ENCODE measurements at places on chromosomes 16 and 17.
A peak's percentile ranks its signal among the peaks of the same experiment; 100 is the strongest.

GRCh38 chr16:10181196-10182162 is 749 bp downstream of the GRIN2A start:
- DNase-seq = peak; percentile 78

- no peak for DNase-seq
Measured at GRCh38 chr16:13873835-13874438, 46.0 kb upstream of the ERCC4 start.

DNA sequence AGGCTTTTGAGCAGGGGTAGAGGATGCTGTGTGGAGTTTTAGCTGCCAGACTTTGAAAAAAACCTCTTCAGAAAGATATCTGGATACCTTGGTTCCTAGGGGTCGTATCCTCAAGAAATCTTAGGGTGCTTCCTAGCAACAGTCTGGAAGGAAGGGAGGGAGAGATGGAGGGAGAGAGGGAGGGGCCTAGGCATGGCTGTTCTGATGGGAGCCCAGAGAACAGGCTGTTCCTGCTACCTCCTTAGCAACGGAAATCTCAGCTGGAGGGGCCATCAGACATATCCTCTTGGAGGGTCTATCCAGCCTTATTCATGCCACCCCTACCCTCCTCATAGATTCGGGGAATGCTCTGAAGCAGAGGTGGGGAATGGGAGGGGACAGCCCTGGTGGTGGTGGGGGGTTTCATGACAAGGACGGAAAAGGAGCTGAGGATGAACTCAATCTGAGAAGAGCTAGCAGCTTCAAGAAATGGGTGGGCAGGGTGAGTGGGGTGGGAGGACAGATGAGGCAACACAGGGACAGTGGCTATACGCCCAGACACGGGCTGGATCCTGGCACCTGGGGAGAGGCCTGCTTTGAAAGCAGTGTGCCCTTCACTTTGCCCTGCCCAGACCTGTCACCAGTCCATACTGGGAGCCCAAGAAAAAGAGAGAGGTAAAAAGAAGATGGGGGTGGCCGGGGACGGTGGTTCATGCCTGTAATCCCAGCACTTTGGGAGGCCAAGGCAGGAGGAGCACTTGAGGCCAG is 2.9 kb upstream of the THRA start:
- DNase-seq = no peak

- DNase-seq = peak; percentile 40
Measured at GRCh38 chr16:69329369-69330285, 761 bp downstream of the PDF start.

- DNase-seq = no peak
Measured at GRCh38 chr16:3589001-3589400, 11.8 kb upstream of the NLRC3 start.

DNA sequence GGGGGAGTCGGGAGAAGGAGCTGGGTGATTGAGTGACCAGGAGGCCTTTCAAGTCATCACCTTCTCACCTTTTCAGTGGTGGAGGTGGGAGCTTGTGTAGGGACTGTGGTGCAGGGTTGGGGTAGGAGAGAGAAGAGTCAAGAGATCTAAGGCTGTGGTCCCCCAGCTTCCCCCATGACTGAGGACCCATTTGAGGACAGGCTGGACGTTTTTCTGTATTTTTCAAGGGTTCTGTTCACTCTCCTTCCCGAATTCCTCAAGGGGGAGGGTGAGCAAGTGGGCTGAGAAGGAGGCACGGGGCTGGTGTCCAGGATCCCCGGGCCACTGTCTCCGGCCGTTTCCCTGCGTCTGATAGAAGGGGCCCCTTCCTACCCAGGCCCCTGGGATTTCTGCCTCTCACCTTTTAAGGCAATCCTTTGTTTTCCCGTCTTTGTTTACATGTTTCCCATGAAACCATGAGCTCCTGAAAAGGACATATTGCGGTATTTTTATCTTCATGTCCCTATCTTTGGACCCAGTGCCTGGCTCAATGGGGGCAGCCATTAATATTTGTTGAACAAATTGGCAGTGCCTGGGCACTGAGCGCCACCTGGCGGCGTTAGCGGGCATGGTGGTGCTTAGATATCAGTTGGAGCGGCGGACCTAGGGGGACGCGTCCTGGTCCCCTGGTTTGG is 9.2 kb upstream of the CD300A start:
- DNase-seq = peak; percentile 59

GRCh38 chr16:7957151-7957550 is 624.5 kb downstream of the RBFOX1 start:
- DNase-seq = no peak

- DNase-seq = no peak
Measured at GRCh38 chr17:76530811-76531485, 6.6 kb downstream of the CYGB start.

DNA sequence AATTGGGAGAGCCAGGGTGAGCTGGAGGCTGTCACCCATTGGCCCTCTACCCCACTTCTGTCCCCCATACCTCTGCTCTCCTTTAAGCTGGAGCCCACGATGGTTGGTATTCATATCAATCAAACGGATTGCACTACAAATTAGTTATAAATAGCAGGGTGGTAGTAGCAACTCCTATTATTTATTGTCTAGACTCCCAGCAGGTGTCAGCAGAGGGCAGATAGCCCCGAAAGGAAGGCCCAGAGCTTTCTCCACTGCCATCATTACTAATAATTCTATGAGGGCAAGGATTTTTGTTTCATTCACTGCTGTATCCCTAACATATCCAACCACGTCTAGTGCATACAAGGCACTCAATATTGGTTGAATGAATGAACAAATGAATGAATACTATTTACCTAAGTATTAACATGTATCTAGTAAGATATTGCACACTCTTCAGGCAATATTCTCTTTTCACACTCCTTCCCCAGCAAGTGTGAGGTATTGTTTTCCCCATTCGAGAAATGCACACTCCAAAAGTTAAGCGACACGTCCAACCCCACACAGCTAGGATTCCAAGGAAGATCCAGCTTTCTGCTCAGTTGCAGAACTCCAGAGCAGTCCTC is 6.3 kb downstream of the C17orf50 start:
- no peak for DNase-seq

DNA sequence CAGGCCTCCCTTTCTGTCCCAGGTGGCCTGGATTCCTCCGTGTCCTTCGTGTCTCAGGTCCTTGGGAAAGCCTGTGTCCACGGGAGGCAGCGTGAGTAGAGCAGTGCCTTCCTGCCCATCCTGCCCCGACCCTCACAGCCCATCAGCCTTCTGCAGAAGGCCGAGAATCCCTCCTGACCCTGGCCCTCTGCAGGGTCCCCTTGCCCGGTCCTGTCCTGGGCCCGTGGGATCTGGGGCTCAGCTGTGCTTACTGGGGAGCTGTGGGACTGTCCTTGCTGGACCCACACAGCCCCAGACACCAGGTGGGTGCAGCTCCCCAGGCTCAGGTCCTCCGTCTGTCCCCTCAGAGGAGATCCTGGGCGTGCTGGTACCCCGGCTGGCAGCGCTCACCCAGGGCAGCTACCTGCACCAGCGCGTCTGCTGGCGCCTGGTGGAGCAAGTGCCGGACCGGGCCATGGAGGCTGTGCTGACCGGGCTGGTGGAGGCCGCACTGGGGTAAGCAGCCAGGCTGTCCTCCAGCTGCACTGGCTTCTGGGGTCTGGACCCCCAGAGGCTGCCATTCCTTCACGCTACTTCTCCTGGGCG is 3.9 kb downstream of the TELO2 start:
- no peak for DNase-seq

GRCh38 chr16:11042191-11042590 is 97.8 kb downstream of the CLEC16A start:
- no peak for DNase-seq

- DNase-seq = no peak
Measured at GRCh38 chr17:17793378-17794214, 43.2 kb downstream of the SREBF1 start.

GRCh38 chr17:40110026-40110845 is 9.8 kb upstream of the NR1D1 start:
- no peak for DNase-seq

DNA sequence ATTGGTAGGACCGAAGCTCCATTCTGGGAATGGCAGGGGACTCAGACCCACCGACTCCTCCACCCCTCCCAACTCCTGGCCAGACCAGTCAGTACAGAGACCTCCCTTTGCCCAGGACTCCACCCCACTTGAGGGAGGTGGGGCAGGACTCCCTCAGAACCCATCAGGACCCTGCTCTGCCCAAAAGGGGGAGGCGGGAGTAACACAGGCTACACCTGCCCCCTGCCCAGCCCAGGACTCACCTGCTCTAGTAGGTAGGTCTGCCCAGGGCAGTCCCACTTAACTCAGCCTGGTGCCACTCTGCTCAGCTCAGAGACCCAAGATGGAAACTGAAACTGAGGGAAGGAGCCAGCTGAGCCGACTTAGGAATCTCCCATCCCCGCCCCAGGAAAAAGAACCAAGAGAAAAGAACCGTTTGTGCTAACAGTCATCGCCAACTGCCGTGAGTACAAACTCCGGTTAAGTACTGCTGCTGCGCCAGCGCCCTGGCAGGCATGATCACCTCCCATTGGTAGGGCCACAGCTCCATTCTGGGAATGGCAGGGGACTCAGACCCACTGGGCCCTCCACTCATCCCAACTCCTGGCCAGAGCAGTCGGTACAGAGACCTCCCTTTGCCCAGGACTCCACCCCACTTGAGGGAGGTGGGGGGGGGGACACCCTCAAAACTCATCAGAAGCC is 503 bp downstream of the DHX58 start:
- DNase-seq = no peak

- DNase-seq = no peak
Measured at GRCh38 chr16:63856537-63856936, 1265.3 kb downstream of the CDH11 start.

DNA sequence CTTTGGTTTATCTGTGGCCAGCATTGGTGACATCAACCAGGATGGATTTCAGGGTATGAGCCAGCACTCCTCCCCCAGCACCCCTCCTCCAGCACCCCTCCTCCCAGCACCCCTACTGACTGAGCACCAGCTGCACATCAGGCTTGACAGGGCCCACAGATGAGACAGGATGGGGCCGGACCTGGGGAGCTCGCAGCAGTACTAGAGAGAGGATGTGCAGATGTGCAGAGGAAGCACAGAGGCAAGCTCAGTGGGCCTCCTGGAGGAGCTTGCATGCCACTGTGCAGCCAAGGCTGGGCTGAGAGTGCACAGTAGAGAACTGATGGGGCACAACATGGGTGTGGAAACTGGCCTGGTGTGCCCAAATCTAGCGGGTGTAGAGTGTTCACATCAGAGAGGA is 16.2 kb downstream of the ITGA3 start:
- no peak for DNase-seq

DNA sequence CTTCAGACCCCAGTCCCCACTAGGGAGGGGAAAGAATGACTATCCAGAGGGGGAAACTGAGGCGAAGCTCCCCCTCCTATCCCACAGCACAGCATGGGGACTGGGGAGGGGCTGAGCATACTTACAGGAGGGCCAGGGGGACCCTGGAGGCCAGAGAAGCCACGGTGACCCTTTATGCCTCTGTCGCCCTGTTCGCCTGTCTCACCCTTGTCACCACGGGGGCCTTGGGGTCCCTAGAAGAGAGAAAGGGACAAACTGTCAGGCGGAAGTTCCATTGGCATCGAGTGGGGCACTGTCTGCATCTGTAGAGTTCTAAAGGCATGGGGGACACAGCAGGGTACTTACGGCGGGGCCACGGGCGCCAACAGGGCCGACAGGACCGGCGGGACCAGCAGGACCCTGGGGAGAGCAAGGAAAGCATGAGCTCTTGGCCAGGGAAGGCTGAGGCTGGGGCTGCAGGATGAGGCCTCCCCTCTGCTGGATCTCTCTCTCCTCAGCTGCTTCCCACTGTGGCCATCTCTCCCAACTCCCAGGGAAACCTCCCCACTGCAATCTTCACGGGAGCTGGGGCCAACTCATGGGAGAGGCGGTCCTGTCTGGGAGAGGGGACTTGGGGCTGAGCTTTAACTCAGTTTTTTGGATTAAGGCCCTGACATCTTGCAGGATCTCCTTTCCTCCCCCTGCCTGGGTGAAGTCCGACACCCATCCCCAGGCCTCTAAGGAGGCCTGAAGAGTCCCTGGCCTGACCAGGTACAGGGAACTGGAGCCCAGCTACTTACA is 13.5 kb downstream of the COL1A1 start:
- no peak for DNase-seq

DNA sequence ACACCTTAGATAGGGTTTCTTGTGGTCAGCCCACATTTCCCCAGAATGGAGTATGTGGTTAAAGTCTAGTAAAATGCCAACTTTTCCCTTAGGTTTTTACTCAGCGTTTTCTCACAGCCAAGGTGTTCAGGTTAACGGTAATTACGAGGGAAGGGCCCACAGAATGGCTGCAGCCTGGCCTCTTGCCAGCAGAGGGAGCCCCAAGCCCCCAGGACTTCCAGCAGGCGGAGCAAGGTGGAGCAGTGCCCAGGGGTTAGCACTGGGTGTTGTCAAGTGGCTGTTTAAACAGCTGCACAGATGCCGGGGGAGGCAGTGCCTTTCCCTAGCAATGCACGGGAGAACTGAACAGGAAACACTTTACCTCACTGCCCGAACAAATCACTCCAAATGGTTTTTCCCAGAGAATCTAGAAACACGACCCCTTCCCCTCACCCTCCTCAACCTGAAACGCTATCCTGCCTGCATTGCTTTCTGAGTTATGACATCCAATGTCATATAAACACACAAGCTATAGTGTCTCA is 6.6 kb downstream of the PHB1 start:
- peak; percentile 62 for DNase-seq

- DNase-seq = no peak
Measured at GRCh38 chr16:55035956-55036355, 105.3 kb downstream of the IRX5 start.

- no peak for DNase-seq
Measured at GRCh38 chr16:16145286-16145685, 78.0 kb downstream of the ABCC6 start.

- no peak for DNase-seq
Measured at GRCh38 chr16:47722046-47722445, 260.9 kb downstream of the PHKB start.

DNA sequence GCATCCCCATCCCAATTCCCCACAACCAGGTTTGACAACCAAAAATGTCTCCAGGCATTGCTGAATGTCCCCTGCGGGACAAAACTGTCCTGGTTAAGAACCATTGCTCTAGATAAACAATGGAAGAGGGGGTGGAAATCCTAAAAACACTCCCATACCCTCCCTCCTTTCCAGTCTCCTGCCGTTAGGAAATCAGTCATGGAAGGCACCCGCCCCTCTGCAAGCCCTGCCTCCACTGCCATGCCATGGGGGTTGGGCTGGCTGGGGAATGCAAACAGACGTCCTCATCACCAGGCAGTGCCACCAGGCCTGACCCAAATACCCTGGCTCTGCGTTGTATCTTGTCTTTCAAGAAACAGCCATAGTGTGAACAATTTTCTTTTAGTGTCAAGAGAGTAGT is 57.5 kb downstream of the CYTH1 start:
- DNase-seq = no peak
